ENCODE measurements at places on chromosomes 5 and 9. TPM values are rescaled to one million over a fixed set of nuclear protein-coding genes. Genes with fewer than 3 reads are reported as not detected.

GRCh38 chr5:107100121-107100520 is 570.6 kb downstream of the EFNA5 start:
- no peak for DNase-seq

- no peak for DNase-seq
These were observed 198.1 kb downstream of the LURAP1L start for GRCh38 chr9:12972608-12973589.

- DNase-seq = peak; percentile 31
These were observed 47.4 kb upstream of the CCDC112 start for GRCh38 chr5:115343855-115344254.

- DNase-seq = no peak
These were observed 56.3 kb downstream of the SLF1 start for GRCh38 chr5:94674490-94675382.

DNA sequence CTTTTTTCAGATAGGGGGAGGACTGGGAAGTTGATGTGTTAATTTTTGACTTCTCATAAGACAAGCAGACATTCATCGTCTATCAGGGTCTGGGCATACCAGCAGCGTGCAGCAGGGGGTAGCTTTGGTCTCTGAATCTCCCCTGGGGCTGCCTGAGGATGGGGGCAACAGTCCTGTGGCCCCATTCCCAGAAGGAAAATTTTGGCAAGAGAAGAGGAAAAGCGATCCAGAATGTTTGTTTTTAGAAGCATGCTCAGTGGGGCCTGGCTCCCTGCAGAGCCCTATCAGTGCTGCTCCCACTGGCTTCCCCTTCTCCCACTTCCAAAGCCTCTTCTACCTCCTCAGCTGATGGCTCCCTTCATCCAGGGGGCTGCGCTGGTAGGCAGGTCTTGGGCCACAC is 194.8 kb upstream of the IL12B start:
- peak; percentile 47 for DNase-seq

- DNase-seq = peak; percentile 30
These were observed at the start of gene FLT4 for GRCh38 chr5:180649297-180650039. FLT4 (minus strand) TSS chr5:180649600; CDS start chr5:180649545, 55 bp downstream.

DNA sequence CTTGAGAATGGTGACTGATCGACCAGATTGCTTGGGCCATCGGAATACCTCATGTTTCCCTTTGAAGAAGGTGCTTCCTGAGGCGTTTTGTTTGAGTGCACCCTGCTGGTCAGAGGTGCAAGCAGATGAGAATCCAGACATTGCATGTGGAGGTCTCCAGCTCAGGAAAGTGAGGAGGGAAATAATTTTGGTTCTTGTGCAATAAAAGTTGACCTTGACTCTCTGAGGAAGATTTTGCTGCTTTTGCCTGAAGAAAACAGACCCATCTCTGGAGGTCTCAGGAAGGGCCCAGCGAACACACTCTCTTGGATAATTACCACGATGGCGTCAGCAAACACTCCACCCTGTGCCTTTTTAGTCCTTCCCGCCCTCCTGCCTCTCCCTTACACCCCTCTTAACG is 69.7 kb downstream of the GRAMD2B start:
- peak; percentile 42 for DNase-seq

- no peak for DNase-seq
These were observed 7.6 kb upstream of the ZNF618 start for GRCh38 chr9:113868501-113868900.

GRCh38 chr5:94082405-94082804 is 341.0 kb upstream of the POU5F2 start:
- no peak for DNase-seq

DNA sequence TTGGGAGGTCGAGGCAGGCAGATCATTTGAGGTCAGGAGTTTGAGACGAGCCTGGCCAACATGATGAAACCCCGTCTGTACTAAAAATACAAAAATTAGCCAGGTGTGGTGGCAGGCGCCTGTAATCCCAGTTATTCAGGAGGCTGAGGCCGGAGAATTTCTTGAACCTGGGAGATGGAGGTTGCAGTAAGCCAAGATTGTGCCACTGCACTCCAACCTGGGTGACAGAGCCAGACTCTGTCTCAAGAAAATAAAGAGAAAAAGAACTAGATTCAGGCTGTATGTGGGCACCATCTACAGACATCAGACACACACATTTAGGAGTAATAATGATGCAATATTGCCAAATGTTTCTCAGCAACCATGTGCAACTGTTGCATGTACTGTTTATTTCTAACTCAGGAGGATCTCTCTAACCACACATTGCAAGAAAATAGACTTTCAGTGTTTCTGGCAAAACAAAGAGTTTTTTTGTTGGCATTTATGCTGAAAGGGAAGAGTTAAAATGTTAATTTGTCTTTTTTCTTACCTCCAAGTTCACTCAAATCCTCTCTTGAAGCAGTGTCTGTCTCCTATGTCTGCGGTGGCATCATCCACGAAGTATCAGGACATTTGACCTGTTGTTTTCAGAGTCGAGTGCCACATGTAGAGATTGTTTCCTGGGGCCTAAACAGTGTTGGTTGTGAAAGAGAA is 5.1 kb upstream of the ORM1 start:
- DNase-seq = no peak

DNA sequence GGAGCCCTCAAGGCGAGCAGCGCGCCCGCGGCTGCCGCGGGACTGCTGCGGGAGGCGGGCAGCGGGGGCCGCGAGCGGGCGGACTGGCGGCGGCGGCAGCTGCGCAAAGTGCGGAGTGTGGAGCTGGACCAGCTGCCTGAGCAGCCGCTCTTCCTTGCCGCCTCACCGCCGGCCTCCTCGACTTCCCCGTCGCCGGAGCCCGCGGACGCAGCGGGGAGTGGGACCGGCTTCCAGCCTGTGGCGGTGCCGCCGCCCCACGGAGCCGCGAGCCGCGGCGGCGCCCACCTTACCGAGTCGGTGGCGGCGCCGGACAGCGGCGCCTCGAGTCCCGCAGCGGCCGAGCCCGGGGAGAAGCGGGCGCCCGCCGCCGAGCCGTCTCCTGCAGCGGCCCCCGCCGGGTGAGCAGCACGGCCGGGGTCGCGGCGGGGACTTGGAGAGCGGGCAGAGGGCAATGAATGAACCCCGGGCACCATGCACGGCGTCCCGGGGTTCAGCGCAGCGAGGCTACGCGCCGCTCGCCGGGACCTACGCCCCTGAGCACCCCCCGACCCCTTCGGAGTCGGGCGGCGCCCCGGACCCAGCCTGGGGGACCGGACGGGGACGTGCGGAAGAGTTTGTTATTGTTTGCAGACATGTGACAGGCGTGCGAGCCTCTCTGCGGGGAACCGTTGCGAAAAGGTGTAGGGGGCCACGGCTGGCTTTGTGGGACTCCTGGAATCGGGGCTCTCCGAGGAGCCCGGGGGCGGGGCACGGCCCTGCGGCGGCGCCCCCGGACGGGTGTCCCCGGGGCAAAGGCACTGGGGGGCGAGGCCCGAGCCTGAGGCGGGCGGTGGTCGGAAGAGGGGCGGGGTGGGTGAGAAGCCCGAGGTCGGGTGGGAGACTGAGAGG is 553 bp downstream of the MAP3K1 start:
- DNase-seq = peak; percentile 73

- no peak for DNase-seq
These were observed 6.0 kb downstream of the POU5F2 start for GRCh38 chr5:93735378-93735777.

DNA sequence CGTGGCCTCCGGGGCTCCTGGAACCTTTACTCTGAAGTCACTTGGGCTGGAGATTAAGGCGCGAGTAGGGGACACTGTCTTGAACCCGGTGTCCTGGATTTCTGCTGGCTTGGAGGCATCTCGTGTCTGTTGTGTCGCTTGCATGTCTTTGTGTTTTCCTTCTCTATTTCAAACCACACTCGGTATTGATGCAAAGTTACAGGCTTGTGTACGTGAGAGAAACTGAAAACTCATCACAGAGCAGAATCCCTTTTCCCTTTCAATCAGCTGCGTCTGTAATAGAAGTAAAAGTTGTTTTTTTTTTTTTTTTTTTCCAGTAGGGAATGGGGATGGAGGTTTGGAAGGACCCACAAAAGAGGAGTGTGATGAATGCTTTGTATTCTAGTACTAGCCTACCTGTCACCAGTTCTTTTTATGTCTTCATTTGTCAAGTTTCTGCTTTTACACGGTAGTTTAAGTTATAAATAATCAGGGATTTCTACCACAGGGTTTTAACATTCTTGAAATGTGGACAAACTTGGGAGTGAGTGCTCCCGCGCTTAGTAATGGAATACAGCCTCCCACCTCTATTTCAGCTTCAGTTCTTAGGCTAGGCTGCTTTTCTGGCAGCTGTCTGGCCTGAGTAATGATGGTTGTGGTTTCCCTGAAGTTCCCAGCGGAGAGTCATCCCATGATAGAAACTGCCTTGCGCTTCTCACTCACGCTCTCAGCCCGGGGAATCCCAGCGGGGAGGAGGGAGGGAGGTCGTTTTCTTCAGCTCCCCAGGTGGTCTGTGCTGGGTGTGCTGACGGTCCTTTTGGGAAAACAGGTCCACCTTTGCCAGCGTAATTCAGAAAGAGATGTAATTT is 763 bp downstream of the TJP2 start:
- DNase-seq = peak; percentile 98

DNA sequence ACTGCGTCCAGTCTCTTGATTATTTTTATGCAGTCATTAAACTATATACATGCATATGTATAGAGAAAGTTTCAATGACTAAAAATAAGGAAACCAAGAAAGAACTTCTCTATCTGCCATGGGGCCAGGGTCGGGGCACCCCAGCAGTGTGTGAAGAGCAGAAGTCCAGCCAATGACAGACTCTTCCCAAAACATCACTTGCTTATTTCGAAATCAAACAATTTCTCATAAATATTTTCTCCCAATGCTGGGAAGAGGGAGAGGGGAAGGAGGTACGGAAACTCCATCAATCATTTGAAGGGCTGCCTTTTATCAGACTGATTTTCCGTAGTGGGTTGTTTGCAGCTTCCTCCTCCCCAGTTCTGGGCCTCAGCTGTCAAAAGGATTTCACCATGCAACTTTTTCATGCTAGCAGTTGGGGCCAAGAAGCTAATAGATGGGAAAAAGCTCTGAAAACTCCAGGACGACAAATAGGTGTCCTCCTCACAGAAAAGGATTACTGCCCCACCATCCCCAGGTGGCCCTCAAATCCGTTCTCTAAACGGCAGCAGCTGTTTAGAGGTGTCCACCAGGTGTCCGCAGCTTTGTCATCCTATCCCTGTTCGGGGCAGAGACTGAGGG is 617 bp upstream of the FPGS start:
- no peak for DNase-seq

GRCh38 chr9:93906195-93906880 is 48.8 kb downstream of the BARX1 start:
- DNase-seq = no peak

DNA sequence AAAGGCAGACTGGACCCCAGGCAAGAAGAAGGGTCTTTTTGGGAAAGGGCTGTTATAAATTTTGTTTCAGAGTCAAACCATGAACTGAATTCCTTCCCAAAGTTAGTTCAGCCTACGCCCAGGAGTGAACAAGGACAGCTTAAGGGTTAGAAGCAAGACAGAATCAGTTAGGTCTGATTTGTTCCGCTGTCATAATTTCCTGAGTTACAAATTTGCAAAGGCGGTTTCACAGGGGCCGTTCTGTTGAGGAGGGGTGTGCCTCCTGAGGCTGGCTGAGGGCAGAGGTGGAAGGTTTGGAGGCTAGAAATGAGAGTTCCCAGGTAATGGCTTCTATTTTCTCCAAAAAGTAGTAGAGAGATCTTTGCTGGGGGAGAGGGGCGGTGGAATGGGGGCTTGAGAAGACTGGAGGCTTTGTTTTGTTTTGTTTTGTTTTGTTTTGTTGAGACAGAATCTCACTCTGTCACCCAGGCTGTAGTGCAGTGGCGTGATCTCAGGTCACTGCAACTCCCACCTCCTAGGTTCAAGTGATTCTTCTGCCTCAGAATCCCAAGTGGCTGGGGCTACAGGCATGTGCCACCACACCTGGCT is 4.1 kb upstream of the CERCAM start:
- no peak for DNase-seq

DNA sequence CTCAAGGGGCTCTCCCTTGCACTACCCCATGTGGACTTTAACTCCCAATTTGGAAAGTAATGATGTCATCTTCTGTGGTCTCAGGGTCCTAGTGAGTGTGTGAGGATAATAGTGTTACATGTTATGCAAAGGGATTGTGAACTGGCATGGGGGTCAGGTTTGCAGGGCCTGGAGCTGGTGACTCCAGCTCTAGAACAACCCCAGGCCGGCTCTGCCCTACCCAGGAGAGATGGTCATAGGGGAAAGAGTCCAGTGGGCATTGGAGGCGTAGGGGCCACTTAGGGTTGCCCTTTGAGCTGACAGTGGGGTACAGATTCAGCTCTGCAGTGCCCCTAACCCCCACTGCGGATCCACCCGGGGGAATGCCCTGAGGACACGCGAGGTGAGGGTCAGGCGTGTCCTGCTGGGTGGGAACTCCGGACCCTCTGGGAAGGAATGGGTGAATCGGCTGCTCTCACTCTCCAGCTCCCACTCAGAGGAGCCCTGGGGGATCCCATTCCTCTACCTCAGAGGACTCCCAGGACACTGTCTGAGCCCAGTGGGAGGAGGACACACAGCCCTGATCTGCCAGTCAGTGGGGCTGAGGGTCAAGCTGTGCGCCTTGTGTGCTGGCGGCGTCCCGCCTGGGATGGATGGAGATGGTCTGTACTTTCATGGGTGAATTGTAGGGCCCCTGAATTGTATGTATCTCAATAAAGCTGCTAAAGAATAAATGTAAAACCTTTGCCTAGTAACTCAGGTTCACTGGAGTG is 2.5 kb upstream of the NKD2 start:
- no peak for DNase-seq

- DNase-seq = no peak
These were observed 53.8 kb upstream of the FTMT start for GRCh38 chr5:121797681-121798518.

- no peak for DNase-seq
These were observed 468.5 kb downstream of the ZNF608 start for GRCh38 chr5:124277767-124278545.

DNA sequence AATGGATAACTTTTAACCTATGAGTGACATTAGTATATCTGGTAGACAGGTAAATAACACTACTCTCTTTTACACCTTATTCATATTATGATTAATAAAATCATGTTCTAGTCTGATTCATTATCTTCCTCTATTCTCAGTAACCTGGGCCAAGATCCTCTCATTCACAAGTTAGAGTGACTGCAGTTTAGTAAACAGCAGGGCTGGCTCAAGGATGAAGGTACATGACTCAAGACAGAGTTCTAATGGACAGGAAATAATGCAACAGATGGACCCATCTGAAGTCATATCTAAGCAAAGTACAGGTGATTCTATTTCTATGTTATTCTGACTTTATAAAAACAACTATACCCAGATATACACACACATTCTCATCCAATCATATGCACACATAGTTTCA is 582.5 kb upstream of the CDH18 start:
- DNase-seq = no peak

- no peak for DNase-seq
These were observed 178.8 kb downstream of the GAPVD1 start for GRCh38 chr9:125440411-125440810.

- DNase-seq = no peak
These were observed 557.4 kb downstream of the BNC2 start for GRCh38 chr9:16312962-16313546.

- peak; percentile 87 for DNase-seq
These were observed 26.6 kb downstream of the RUSC2 start for GRCh38 chr9:35516479-35516878.

The CAVIN4 gene
- total RNA-seq = 3.5 TPM

The ORM2 gene
- total RNA-seq = not detected

The CATSPER3 gene
- 0.06 TPM for total RNA-seq

The PIP5K1B gene
- total RNA-seq = 0.09 TPM

The ACTBL2 gene
- 8.7 TPM for total RNA-seq

The ZNG1F gene
- 10.7 TPM for total RNA-seq

The IFNA5 gene
- total RNA-seq = not detected

The REEP2 gene
- total RNA-seq = 12.3 TPM

The ARL14EPL gene
- not detected for total RNA-seq

The LEAP2 gene
- total RNA-seq = 0.68 TPM

The PIP5KL1 gene
- total RNA-seq = 0.51 TPM

The EDIL3 gene
- 184 TPM for total RNA-seq

The KCNV2 gene
- total RNA-seq = not detected

Data from Daoy (cell line).